Stimulated activated CD8-positive, alpha-beta memory T cell treated with anti-CD3 and anti-CD28 coated beads, Interleukin-15, amount 100 ng/mL, for 48 hours (primary cell): ENCODE measurements at places on chromosomes 12 and 14.

- no peak for DNase-seq
Measured at GRCh38 chr12:113274848-113275247, 53.6 kb downstream of the TPCN1 start.

GRCh38 chr14:104460791-104461651 is 118.5 kb upstream of the C14orf180 start:
- no peak for DNase-seq

GRCh38 chr12:92041742-92042141 is 103.9 kb downstream of the BTG1 start:
- DNase-seq: no peak

DNA sequence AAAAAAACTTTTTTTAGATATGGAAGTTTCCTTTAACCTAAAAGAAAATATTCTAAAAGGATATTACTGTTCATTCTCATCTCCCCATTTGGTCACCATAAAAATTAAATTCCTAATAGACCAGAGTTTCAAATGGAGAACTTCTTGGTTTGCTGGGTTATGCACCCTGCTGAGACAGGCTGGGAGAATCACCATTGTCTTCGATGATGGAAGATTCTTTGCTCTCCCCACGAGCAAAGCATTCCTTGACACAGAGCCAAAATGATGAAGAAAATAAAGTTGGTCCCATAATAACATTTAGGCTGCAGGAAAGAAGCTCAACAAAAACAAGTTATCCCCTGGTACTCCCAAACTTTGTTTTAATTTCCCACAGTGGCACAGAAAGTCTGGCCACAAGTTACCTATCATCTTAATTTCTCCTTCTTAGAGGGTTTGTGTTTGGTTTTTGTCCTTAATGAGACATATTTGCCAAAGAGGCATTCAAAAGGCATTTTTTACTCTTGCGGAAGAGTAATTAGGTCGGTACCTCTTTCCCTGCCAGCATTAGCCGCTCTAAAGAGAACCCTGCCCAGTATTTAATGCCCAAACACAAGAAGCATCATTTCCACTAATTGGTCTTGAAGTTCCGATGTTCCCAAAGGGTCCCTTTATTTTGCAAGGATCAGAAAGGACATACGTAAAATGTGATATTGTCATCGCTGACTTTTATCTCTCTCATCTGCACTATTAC is 4.8 kb downstream of the DIO2 start:
- no peak for DNase-seq

GRCh38 chr12:64997858-64998257 is 123.2 kb downstream of the WIF1 start:
- DNase-seq: no peak

DNA sequence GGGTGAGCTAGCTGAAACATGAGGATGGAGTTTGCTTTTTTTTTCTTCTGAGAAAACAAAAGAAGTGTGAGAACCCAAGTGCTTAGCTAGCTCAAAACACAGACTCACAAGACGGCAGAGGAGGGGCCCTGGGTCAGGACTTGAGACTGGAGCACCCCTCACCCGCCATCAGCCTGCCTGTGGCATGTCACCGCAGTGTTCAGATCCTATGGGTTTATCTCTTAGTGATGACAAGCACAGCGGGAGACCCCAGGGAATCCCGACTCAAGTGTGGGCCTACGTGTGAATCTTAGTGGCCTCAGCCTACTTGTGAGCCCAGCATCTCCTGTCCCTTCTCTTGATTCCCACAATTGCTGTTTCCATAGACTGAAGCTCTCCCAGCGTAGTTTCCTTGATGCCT is 22.9 kb downstream of the DYRK4 start:
- no peak for DNase-seq

DNA sequence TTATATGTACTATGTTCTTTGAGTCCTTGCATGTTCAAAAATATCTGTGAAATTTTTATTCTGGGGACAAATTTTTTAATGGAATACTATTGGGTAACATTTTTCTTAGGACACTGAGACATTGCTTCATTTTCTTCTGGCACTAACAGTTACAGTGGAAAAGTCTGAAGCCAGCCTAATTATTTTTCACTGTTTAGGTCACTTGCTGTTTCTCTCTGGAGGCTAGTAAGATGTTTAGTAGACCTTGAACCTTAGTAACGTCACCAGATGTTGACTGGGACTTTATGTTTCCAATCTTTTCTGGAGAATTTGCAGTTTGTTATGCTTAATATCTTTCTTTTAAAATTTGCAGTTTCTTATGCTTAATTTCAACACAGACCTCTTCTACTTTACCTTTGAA is 12.3 kb upstream of the EPYC start:
- DNase-seq: no peak

GRCh38 chr12:95522692-95523091 is 28.6 kb downstream of the USP44 start:
- no peak for DNase-seq

DNA sequence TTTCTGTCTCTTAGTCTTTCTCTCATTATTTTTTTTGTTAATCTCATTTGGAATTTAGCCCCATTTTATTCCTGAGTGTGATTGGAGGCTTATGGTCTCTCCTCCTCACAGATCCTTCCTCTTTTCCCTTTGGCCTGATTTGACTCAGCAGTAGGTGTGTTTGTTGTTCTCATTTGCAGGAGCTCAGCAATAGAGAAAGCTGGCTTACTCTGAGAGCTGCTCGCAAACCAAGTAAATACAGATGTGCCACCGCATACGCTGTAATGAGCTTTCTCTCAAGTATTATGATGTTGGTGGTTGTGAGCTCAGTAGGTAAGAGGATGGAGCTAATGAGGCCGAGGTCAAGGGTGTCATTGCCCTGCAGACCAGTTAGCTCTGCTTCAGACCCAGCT is 206.5 kb downstream of the ETV6 start:
- no peak for DNase-seq

GRCh38 chr14:74048281-74048680 is 29.1 kb downstream of the BBOF1 start:
- no peak for DNase-seq

GRCh38 chr12:88951177-88951576 is 370.9 kb upstream of the KITLG start:
- no peak for DNase-seq

DNA sequence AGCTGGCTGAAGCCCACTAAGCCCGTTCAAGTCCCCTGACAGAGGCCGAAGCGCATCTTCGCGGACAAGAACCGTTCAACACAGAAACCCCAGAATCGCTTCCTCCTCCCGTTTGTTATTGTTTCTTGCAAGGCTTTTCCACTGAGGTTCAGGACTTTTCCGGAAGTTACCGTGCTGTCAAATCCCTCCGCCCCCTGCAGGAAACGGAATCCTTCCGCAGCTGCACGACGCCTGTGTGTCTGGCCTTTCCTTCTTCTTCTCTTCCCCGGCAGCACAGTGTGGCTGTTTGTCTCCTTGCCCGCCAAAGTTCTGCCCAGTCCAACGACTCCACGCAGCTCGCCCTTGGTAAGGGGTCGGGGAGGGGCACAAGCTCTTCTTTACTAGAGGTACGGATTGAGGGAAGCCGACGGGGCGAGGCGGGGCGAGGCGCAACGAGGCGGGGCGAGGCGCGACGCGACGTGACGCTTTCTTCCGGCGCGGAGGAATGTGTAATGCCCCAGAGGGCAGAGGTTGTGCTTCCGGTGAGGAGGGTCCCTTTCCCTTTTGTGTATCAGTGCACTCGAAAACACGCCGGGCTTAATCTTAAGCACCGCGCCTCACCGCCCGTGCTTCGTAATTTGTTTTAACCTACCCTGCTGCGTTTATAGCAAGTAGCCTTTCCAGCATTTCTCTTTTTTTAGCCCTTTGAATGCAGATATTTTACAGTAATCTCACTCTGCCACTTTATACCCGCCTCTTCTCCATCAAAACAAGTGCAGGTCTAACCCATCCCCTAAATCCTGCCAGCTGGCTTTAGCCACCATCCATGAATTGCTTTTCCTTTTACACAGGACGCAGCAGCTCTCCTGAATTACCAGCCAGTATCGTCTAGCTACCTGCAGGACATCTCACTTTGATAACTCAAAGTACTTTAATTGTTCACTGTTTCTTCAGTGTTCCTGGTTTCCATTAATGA is at the start of gene KDM5A:
KDM5A (minus strand) TSS at position 179 of the 955 bp plus-strand sequence. CDS start 229 bp downstream, outside the sequence.
- peak; percentile 74 for DNase-seq

DNA sequence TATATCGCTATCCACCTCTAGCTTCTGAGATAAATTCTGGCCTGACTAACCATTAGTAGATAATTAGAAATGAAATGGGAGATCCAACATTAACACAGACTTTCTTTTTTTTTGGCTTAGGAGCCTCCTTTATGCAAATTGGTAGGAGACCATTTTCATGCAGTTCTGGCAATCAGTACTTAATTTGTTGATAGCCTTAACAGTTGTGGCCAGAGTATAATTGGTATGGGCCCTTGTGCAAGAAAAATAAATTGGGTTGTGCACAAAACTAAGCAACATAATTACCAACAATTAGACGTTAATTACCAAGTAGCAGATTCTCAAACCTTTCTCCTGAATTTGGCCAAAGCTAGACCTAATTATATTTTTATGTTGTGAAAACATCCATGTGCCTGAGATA is 111.0 kb downstream of the MGAT4C start:
- DNase-seq: no peak

DNA sequence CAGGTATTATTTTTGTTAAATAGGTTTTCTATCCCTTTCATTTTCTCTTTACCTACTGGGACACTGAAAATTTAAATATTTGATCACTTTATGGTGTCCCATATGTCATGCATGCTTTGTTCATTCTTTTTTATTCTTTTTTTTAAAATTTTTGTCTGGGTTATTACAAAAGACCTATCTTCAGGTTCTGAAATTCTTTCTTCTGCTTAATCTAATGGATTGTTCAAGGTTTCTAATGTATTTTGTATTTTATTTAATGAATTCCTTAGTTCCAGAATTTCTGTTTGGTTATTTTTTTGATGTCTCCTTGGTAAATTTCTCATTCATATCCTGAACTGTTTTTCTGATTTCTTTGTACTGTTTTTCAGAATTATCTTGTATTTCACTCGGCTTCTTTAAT is 20.2 kb upstream of the VASH1 start:
- DNase-seq: no peak

- DNase-seq: no peak
Measured at GRCh38 chr14:104442631-104443390, 136.8 kb upstream of the C14orf180 start.

- no peak for DNase-seq
Measured at GRCh38 chr12:110687396-110688169, 1.3 kb downstream of the HVCN1 start.

- no peak for DNase-seq
Measured at GRCh38 chr14:33675415-33676130, 275.3 kb downstream of the EGLN3 start.

DNA sequence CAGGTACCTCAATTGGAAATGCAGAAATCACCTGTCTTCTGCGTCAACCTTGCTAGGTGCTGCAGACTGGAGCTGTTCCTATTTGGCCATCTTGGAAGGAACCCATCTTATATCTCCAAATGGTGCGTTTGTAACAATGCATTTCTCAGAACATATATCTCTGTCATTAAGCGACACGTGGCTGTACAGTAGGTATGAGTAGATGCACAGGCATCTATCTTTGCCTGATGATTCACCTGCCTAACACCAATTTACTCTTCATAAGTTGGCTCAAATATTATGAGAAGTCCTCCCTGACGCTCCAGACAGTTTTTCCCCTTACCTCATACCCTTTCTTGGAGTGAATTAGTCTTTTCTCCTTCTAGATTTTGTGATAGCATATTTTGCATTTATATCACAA is 44.2 kb downstream of the GPR137C start:
- no peak for DNase-seq

DNA sequence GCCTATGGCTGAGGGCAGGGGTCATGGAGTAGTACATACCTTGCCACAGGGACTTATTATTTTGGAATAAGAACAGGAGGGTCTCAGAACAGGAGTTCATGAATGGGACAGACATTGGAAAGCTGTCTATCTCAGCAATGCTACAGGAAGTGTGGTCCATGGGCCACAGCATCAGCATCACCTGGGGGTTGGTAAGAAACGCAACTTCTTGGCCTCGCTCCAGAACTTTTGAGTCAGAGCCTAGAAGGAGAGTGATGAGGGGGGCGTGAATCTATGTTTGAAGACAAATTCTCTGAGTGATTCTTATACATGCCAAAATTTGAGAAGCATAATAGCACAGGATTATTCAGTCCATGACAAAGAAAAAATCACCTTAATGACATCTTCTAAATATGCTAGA is 156.6 kb downstream of the RPAP3 start:
- DNase-seq: no peak

DNA sequence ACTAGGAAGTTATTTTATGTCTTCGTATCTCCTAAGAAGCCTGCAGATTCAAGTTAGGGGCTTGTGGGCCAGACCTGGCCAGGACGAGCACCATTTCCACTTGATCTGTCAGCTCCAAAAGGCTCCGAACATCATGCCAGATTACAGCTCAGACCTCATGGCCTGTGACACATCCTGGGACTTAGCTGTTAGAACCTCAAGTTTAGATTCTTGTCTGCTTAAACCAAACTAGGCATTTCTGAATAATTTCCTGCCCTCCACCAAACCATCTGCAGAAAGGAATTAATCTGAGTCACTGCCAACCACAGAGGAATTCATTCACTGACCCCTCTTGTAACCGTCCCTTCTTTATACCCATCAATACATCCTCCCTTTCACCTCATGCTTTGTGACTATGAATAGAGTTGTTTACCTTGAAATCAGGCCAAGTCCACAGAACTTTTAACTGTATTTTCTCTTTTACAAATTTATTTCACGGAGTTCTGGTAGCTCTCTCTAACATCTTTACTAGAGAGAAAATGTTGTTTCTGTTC is 120.3 kb downstream of the FBXL14 start:
- peak; percentile 23 for DNase-seq
